Epithelial cell of proximal tubule (primary cell): ENCODE measurements at places on chromosomes 2 and 18. TPM values are rescaled to one million over a fixed set of nuclear protein-coding genes. Genes with fewer than 3 reads are reported as not detected.

Gene SERPINB10
- total RNA-seq = 0.98 TPM in 1 of 2 replicates, not detected in the other

GRCh38 chr18:1094409-1094808 lies 189.7 kb downstream of the ADCYAP1 start:
- DNase-seq = peak; percentile 41

Gene CTAGE1
- not detected in 2 replicates for total RNA-seq

- no peak for DNase-seq
These were observed 22.0 kb upstream of the HNMT start for GRCh38 chr2:137942037-137942832.

Gene ANKRD44
- total RNA-seq = 1.7 and 4.2 TPM in 2 replicates

- DNase-seq = no peak
These were observed 47.5 kb downstream of the VSNL1 start for GRCh38 chr2:17588031-17588430.

Gene GALR1
- not detected in 2 replicates for total RNA-seq

Gene GPC1
- 31.4 and 45.4 TPM in 2 replicates for total RNA-seq

Gene FOXI3
- 0.17 TPM in 1 of 2 replicates, not detected in the other for total RNA-seq

Gene GPAT2
- total RNA-seq = 1.1 and 1.7 TPM in 2 replicates

Gene MDH1B
- 0.23 and 0.58 TPM in 2 replicates for total RNA-seq

GRCh38 chr2:160062292-160063005 lies at the start of gene PLA2R1:
Gene PLA2R1, minus strand, starts transcription at chr2:160062615. Its CDS starts 212 bp downstream, at chr2:160062403.
- no peak for DNase-seq

- no peak for DNase-seq
These were observed 18.1 kb upstream of the CDH19 start for GRCh38 chr18:66621816-66622576.

DNA sequence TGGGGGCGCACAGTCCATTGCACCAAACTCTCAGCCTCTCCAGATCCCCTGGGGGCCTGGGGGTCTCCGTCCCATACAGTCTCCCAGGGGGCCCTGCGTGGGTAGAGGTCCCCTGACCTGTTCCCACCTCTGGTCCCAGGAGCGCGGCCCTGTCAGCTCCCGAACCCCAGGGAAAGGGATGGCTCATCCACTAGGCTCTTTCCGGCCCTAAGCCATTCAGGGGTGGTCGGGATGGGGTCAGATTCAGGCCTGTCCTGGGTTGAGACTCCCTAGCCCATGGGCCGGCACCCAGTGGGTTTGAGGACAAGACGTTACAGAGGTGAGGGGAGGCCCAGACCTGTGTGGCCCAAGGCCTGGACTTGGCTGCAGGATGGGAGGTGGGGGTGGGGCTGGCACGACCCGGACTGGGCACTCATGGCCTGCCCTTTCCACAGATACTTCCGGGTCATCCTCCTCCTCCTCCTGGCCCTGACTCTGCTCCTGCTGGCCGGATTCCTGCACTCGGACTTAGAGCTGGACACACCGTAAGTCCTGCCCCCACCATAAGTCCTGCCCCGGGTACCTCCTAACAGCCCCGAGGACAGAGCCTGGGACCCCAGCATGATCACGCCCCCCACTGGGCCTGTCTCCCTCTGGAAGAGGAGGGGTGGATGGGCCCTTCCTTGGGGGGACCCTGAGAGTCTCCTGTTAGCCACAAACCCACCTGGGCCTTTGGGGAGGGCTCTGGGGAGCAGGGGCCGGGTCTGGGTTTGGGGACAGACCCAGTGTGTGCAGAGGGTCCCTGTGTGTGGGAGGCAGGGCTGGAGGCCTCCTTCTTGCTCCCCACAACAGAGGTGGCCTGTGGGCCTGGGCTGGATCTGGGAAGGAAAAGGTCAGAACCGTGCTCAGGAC lies 10.1 kb upstream of the NEU4 start:
- no peak for DNase-seq

Gene ACOXL
- total RNA-seq = 0.06 and 0.14 TPM in 2 replicates

DNA sequence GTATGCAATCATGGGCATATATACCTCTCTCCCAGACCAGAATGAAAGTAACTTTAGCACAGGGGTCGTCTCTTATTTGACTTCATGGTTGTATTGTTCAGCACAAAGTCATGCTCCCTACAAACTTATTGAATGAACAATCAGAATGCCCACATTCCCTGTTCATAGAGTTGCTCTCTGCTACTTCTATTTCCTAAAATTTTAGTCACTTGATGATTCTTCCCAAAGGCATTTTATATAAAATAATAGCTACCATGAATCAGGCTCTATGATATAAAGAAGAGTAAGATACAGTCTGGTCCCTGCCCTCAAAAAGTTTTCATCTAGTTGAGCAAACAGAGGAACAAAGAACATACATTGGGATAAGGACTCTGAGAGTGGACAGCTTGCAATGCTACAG lies 162.2 kb downstream of the SLC39A10 start:
- DNase-seq = no peak

GRCh38 chr18:29871246-29871645 lies 1171.3 kb downstream of the DSC3 start:
- no peak for DNase-seq

- DNase-seq = no peak
These were observed 292.5 kb downstream of the MTX2 start for GRCh38 chr2:176561706-176562105.

DNA sequence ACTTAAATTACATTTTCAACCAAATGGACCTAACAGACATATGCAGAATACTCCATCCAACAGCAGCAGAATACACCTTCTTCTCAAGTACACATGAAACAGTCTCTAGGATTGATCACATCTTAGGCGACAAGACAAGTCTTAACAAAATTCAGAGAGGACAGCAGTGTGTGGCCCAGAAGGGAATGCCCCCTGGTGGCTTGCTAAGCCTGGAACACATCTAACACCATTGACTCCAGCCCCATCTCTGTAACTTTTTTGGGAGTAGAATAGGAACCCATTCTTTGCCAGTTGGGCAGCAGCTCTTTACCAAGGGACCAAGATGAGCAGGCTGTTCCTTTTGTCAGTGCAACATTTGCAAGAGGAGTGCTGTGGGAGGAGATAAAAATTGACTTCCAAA lies 249.9 kb downstream of the PLCL1 start:
- DNase-seq = no peak
